ENCODE measurements at places on chromosomes 6 and 20. TPM values are rescaled to one million over a fixed set of nuclear protein-coding genes. Genes with fewer than 3 reads are reported as not detected.

- peaks cover 31% of the 10 kb centered on the region for H3K27me3 ChIP-seq
- no peak for DNase-seq
- H3K36me3 ChIP-seq: no peaks in the 10 kb centered on the region
- H3K4me1 ChIP-seq: no peaks in the 10 kb centered on the region
Measured at GRCh38 chr6:159557031-159557430, 136.0 kb downstream of the SOD2 start.

DNA sequence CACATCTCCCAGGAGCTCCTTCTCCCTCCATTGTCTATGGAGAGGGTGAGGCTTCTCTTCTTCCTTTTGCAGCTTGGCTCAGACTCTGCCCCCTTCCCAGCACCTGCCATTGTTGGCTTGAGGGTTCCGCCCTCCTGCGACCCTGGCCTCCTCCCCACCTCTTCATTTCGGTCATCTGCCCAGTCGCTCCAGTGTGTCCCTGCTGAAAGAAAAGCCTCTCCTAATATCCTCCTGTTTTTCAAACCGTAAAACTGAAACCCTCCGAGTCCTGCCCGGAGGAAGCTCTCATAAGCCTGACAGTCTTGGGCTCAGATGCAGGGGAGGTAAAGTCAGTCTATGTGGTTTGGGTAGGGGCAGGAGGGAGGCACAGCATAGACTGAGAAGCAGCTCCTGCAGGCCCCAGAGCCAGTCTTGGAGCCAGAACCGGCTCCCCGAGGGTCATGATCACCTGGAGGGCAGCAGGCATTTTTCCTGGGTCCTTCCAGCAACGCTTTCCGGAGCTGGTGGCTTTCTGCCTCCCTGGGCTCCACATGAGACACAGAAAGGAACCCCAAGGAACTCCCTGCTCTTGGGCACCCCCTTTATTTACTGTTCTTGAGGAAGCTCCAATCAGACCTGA, 235.1 kb downstream of the SMOC2 start:
- H3K36me3 ChIP-seq: no peaks in the 10 kb centered on the region
- H3K4me1 ChIP-seq: peaks cover 42% of the 10 kb centered on the region
- no peak for DNase-seq
- H3K27me3 ChIP-seq: no peaks in the 10 kb centered on the region

DNA sequence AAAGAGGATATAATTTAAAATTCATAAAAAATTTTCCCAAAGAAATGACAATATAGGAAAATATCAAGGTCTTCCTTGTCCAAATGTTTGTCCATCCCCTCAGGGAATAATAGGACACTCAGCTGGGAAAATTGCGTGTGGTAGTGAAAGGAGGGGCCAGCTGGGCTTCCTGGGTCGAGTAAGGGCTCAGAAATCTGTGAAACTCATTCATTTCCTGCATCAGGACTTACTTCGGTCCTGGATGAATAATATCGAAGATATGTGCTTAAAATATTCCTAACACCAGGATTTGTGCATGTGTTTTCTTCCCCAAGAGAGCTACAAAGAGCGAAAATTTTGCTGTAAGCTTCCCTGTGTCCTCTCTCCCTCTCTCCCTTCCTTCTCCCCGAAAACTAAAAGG, 118.2 kb upstream of the GJE1 start:
- peak overlapping the region; percentile 24 for H3K4me3 ChIP-seq
- H3K36me3 ChIP-seq: no peaks in the 10 kb centered on the region
- H3K27me3 ChIP-seq: no peaks in the 10 kb centered on the region
- peak overlapping the region; percentile 85 for H3K27ac ChIP-seq

- H3K4me3 ChIP-seq: no peak overlapping the region
- H3K36me3 ChIP-seq: peaks cover 69% of the 10 kb centered on the region
- peak overlapping the region; percentile 59 for H3K27ac ChIP-seq
Measured at GRCh38 chr6:47245745-47246371, 63.8 kb downstream of the TNFRSF21 start.

GRCh38 chr6:16555550-16555949, 205.7 kb downstream of the ATXN1 start:
- H3K27ac ChIP-seq: no peak overlapping the region
- no peaks in the 10 kb centered on the region for H3K27me3 ChIP-seq
- no peak overlapping the region for H3K4me3 ChIP-seq
- DNase-seq: no peak

DNA sequence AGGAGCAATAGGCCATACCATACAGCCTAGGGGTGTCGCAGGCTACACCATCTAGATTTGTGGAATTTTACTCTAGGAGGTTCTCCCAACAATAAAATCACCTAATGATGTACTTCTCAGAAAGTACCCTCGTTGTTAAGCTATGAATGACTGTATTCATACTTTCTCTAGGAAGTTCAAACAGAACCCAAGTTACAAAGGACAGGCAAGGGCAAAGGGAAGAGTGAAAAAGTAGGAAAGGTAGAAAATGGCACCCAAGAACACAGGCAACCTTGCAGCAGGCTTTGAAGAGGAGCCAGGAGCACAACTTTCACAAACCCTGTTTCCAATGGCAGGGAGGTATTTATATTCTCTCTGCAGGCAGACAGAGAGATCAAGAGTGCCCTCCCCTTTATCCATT, 67.2 kb downstream of the B4GALT5 start:
- no peak overlapping the region for H3K4me3 ChIP-seq
- no peak for DNase-seq
- peak overlapping the region; percentile 50 for H3K27ac ChIP-seq
- H3K4me1 ChIP-seq: 0 out of 2 replicates have a peak, but pooled peaks cover 7% of the 10 kb centered on the region
- no peaks in the 10 kb centered on the region for H3K27me3 ChIP-seq

DNA sequence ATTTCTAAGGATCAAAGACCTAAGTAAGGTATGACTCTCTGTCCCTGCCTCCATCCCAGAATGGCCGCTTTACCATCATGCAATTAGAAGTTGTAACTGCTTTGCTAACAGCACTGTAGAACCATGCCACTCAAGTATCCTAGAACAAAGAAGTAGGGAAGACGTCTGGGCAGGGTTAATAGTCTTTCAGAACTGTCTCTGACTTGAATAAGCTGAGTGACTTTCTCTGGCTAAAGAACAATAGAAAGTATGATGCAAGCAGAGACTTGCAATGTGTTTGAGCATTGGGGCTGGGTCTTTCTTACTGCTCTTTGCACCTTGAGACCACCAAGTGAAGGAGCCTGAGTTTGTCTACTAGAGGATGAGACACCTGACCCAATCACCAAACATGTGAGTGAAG, 279.6 kb upstream of the JAG1 start:
- H3K4me1 ChIP-seq: peaks cover 11% of the 10 kb centered on the region
- H3K27me3 ChIP-seq: no peaks in the 10 kb centered on the region
- DNase-seq: no peak
- H3K4me3 ChIP-seq: no peak overlapping the region
- H3K27ac ChIP-seq: no peak overlapping the region

GRCh38 chr6:64293298-64293697, 657.7 kb downstream of the PHF3 start:
- H3K27ac ChIP-seq: no peak overlapping the region
- H3K4me3 ChIP-seq: no peak overlapping the region
- H3K4me1 ChIP-seq: no peaks in the 10 kb centered on the region
- no peak for DNase-seq
- no peaks in the 10 kb centered on the region for H3K36me3 ChIP-seq
- no peaks in the 10 kb centered on the region for H3K27me3 ChIP-seq

- H3K27ac ChIP-seq: no peak overlapping the region
- no peaks in the 10 kb centered on the region for H3K36me3 ChIP-seq
- H3K27me3 ChIP-seq: no peaks in the 10 kb centered on the region
Measured at GRCh38 chr6:47836046-47836445, 54.2 kb downstream of the OPN5 start.

DNA sequence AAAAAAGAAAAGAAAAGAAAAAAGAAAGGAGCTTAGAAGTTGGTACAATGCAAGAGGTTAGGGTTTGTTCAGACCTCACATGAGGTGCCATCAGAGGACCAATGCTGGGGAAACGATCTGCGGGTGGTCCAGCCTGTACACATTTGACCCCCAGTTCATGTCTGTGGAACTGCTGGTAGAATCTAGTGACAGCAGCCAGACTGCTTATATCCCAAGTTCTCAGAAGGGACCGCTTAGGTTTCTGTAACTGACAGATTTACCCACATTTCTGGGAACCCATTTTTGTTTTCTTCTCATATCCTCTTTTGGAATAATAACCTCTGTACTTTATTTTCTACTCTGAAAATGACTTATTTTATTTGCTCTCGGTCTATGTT, 4.7 kb downstream of the PPP1R18 start:
- DNase-seq: no peak
- peaks cover 46% of the 10 kb centered on the region for H3K4me1 ChIP-seq
- H3K27ac ChIP-seq: peak overlapping the region; percentile 84
- H3K4me3 ChIP-seq: peak overlapping the region; percentile 98

The PDE10A gene
- not detected for total RNA-seq

The NDUFAF5 gene
- 24.0 TPM for total RNA-seq

The DHX35 gene
- total RNA-seq: 12.1 TPM

The KIF25 gene
- not detected for total RNA-seq
